Putamen (tissue), 1 donor: ENCODE measurements at places on chromosomes 6 and 20.
A peak's percentile ranks its signal among the peaks of the same experiment; 100 is the strongest.

- DNase-seq = no peak
Observed at GRCh38 chr6:110041126-110041525, 63.0 kb downstream of the GPR6 start.

- no peak for DNase-seq
Observed at GRCh38 chr6:73233048-73233447, 7.8 kb upstream of the KHDC1L start.

DNA sequence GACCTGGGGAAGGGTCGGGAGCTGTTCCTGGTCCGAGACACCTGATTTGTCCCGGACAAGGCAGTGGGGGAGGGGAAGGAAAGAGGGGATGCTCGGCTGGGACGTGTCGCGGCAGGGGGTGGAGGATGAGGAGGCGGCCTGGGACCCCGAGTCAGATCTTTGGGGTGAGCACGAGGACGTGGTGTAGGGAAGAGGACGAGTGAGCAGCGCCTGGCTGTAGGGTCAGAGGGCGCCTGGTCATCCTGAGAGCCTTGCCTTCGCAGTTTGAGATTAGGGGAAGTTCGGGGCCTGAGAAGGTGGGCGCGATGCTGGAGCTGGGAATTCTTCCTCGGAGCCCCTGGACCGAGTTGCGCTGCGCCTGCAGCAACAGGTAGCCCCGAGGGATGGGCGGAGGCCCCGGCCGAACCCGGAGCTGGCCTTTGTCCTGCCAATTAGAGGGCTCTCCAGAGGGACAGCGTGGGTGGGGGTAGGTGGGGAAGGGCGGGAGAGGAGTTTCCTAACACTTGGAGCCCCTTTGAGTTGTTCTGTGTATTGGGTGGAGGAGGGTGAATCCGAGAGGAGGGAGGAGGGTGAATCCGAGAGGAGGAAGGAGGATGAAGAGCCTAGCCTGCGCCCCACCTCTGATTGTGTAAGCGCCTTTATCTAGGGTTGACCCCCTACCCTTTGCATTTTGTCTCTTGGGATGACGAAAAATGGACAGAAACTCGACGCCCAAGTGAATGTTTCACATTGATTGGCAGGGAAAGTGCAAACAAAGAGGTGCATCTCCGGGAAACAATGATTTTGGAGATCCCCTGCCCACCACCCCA is 72.0 kb downstream of the SOX4 start:
- DNase-seq = no peak

DNA sequence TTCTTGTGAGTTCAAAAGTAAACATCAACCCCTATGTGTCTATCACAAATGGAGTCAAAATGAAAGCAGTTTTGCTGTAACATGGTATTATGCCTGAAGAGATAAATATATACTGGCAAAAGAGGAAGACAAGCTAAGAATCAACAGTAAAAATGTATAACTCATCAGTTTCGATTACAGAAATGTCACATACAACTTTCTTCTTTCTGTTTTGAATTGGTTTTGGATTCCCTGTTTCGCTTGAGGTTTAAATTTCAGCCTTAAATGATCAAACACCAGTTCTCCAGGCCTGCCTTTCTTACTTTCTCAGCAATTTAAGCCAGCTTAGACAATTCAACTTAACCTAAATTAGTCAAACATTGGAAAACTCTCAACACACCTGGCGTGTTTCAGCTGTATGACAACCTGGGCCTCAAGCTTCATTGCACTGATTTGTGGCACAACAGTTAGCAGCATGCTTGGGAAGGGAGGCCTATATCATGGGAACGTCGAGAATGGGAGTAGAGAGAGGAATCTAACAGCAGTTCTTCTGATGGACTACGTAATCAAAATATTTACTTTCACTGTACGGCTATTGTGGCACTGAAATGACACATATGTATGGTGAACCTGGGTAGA is 51.9 kb upstream of the MARCKS start:
- no peak for DNase-seq

DNA sequence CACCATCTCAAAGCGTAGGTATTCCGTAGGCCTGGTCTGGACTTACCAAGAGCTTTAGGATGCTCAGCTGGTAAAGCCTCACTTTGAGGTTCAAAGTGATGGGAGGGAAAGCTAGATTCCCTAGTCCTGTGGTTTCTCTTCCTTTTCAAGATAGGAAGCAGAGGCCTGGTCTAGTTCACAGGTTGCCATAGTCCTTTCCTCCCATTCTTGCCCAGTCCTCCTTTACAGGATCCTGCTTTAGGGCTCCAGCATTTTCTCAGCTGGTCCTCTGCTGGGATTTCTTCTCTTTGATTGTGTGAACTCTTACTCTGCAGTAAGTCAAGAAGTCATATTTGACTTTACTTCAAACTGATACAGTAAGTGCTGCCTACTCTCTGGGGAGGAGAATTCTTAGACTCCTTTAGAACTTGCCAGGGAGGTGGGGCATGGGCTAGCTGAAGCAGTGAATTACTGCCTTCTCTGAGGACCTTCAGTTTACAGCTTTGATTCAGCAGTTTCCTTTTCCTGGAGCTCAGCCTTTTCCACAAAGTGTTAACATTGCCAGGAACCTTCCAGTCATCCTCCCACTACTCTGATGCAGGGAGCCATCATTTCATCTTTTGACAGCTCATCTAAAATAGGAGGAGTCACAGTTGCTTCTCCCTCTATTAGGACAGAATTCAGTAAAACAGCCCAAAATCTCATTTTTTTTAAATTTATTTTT is 42.8 kb upstream of the PLCG1 start:
- peak; percentile 42 for DNase-seq

DNA sequence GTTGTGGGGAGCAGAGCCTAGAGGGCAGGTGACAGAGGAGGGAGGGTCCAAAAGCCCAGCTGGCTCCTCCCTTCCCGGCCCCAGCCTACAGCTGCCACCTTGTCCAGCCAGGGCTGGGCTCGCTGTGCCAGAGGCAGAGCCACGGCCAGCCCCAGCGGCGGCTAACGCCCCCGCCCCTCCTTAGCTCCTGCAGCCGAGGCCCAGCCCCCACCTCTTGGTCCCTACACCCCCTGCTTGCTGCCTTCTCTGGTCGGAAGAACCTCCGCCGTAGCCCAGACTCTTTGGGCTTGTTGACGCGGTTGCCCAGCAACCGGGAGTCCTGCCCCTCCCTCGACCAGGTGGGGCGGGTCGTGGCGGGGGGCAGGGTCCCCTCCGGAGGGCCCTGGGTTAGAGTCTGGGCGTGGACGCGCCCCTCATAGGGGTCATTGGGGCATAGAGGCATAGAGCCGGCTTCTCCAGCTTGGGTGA is 521 bp upstream of the LKAAEAR1 start:
- DNase-seq = no peak

DNA sequence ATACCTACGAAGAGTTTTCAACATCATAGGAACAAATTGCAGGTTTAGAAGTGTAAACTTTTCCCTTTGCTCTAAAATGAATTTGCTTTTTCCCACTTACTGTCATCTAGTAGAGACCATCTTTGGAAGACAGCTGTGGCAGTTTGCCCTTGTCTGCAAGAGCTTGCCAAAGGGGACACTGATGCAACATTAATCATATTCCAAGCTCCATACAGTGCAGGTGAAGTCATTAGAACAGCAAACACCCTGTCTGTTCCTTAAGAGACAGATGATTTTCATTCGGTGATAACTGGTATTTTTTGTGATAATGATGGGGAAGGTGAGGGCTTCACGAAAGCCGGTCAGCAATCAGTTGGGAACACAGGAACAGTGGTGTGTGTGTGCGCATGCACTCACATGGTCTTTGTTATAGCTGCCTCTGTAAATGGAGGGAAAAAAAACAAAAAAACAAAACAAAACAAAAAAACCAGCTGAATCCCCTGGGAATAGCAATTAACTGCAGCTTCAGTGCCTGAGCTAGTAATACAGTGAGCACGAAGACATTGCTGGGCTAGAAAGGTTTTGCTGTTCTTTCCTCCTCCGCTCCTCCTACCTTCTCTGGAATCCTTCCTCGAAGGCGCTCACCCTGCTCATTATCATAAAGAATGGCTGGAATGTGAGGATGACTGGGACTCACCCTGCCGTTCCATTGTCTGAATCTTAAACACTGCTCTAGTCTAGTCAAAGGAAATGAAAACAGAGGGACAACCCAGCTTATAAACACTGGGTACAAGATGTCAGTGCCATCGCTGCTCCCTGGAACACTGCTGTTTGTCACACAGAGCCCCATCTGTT is 35.2 kb upstream of the KIF13A start:
- DNase-seq = peak; percentile 55

DNA sequence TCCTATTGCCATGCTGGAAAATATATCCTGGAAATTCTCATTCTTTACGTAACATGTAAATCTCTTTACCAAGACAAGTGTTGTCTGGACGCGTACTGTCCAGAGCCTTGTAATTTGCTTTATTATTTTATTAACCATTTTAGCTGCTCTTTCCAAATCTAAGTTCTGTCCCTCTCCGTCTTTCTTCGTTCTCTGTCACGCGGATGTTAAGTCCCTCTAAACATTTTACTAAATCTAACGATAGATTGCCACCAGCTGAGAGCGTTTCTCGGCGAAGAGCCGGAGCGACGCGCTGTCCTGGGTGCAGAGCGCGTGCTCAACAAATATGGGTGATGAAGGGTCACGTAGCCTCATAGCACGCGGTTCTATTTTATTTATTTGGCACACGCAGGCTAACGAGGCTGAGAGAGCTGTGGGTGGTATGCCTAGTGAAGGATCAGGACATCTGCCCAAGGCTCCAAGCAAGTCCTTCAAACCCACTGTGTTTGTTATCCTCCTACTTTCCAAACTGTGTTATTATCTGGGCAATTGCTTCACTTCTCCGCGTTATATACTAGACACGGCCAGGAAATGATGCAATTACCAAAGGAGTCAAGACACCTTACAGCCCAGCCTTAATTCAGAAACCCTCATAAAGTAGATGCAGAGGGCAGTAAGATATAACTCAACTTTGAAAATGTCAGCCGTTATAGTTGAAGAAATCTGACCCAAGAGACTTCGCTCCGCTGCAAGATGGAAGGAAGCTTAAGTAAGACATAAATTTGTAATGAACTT is 10.0 kb upstream of the NCOA7 start:
- peak; percentile 72 for DNase-seq

GRCh38 chr20:63978319-63979228 is 868 bp downstream of the SAMD10 start:
- DNase-seq = no peak

- no peak for DNase-seq
Observed at GRCh38 chr6:503610-504362, 112.2 kb downstream of the IRF4 start.
